ENCODE measurements at places on chromosomes 4 and X.

DNA sequence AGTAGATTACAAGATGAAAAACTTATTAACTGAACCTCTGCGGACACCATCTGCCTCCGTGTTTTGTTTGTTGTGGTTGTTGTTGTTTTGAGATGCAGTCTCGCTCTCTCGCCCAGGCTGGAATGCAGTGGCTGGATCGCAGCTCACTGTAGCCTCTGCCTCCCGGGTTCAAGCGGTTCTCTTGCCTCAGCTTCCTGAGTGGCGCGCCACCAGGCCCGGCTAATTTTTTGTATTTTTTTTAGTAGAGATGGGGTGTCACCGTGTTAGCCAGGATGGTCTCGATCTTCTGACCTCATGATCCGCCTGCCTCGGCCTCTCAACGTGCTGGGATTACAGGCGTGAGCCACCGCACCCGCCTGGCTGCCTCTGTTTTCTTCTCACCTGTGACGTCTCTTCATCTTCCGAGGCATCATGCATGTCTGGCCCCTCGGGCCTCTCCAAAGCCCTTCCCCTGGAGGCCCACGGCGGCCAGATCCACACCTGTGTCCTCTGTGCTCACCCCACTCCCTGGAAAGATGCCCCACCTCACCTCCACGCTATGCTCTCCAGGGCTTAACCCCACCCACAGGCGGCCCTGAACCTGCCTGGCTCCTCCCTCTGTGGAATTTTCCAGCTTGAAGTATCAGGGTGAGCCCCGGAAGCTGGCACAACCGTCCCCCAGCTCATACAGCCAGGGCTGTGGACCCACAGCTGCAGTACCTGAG, 77.0 kb upstream of the MXD4 start:
- no peak for DNase-seq

DNA sequence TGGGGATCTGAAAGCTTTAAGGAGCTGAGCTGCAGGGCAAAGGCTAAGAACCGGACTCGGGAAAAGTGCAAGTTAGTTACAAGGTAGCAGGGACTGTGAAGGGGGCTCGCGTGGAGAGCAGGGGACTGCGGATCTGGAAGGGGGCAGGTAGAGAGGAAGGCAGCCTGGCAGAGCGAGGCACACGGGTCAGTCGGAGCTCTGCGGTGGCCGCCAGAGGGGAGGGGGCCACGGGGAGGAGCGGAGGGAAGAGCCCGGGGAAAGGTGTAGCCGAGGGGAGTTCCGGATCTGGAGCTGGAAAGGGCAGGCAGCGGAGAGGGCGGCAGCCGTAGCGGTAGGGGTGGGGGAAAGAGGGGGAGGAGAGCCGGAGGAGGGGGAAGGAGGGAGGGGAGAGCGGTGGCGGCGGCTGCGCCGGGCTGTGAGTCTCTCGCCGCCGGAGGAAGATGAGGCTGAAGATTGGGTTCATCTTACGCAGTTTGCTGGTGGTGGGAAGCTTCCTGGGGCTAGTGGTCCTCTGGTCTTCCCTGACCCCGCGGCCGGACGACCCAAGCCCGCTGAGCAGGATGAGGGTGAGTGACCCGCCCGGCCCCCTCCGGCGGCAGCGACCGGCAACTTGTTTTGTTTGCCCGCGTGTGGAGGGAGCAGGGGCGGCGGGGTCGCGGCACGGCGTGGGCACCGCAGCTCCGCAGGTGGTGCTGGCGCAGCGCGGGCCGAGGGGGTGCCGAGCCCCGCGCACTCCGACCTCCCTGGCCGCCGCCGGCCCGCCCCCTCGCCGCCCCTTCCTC, at the start of gene GALNT7:
GALNT7 (plus strand) TSS at position 416 of the 782 bp plus-strand sequence; CDS start at position 441, 25 bp downstream.
- DNase-seq = peak; percentile 65

DNA sequence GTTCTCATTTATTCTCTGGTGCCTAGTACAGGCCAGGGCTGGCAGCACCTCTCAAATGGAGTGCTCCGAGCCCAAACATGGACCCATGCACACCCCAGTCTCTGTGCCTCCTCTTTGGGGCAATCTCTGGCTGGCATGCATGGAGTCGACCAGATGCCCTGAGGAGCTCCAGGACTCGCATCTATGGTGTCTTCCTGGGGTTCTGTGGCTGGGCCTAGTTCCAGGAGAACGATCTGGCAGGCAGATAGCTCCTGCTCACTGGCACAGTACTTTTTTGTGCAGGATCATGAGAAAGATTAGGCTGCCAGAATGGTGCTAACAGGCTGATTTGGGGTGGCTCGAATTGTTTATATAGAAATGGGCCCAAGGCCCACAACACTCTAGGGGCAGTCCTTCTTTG, 72.0 kb upstream of the PJA1 start:
- DNase-seq = no peak

DNA sequence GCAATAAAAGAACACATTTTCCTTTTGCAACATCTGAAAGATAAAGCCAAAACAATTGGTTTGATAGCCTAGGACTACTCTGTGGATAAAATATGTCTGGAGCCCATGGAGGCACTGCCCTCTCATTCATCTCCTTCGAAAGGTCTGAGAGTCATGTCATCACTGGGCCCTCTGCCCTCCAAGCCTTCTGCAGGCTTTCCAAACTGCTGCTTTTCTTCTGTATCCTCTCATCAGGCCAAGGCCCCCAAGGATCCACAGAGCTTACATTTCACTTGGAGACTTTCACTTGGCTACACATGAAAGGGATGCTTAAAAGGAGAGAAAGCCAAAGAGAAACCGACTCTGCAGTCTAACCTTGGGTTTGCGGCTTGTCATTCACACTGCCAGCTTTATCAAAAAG, 109.9 kb downstream of the SH3RF1 start:
- DNase-seq = no peak

DNA sequence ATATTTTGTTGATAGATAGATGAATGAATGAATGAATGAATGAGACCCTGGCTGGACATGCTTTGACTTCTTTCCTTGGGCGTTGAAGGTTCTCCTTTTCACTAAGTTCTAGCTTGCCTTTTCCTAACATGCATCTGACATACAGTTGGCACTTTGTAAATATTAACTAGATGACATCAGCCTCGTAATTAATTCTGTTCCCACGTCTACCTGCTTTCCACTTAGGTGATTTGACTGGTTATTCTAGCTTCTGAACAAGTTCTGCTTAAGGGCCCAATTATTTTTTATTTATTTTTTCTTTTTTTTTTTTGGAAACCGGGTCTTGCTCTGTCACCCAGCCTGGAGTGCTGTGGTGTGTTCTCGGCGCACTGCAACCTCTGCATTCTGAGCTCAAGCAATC, 13.9 kb upstream of the RASL11B start:
- DNase-seq = no peak

DNA sequence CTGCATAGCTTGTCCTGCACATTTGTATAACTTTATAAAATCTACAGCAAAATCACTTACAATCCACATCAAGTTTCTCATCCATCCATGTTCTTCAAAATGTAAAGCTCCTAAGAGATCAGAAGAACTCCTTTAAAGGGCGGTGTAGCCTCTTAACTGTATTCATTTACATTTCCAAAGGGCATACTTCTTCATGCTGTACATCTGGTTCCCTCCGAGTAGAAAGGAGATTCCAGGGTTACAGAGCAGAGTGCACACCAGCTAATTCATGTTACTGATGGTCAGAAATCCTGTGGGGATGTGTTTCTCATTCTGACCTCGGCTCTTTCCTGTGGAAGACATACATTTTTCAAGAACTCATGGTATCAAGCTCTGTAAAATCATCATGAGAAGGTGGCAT, 231.8 kb downstream of the ARAP2 start:
- no peak for DNase-seq

DNA sequence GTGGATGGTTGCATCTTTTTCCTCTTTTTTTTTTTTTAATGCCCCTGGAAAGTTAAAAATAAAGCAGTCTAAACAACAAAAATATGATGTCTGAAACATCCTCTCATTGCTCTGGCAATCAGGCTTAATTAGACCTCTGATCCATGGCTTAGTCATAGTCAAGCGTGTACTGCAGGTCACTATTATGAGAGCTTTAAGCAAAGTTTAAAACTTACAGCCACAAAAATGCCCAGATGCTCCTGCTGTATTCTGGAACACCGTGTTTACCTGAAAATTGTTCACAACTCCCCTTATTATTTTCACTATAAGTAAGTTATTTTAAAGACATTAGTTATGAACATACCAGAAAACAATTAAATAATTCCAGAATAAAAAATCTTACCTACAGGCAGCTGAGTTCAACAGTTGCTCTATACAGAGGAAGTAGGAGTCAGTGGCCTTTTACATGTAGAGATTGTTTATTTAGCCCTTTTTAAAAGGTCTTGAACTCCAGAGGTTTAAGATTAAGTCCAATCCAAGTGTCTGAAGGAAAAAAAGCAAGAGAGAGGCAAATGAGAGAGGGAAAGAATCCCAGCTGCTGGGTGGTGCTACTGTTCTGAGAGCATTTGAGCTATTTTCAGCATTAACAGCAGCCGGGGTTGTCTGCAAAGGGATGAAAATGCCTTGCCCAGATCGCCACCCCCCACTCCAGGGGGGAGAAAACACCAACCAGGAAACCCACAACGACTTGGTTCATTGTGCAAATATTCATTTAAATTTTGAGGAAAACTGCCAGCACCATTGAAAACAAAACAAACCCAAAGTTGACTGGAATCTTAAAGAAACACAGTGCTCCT, 36.9 kb downstream of the SORBS2 start:
- no peak for DNase-seq

- no peak for DNase-seq
Measured at GRCh38 chr4:14943749-14944148, 58.5 kb upstream of the CPEB2 start.

DNA sequence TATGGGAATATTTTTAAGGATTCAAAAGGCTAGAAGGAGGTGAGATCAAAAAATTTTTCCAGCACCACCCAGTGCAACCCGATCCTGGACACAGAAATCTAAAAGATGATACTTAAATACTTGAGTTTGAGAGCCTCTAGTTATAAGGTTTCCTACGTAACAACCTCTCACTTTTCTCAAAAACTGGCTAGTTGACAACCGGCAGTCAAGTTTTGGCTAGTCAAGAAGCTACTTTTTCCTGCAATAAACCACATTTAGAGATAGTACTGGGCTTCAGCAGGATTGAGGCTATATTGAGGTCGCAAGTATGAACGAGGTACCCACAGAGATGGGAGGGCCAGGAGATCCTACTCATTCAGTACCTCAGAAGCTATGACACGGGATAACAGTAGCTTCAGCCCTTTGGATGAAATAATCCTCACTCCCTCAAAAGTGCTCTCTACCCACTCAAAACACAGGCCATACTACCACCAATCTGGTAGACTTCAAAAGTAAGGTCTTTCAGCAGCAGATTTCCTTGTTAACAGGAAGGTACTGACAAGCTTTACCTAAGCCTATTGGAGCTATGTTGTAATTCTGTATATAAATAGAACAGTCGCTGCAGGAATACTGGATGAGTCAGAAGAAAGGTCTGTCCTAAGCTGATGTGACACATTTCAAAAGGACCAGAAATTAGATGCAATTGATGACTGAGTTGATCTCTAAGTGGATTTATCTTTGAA, 1.5 kb upstream of the TSPAN5 start:
- no peak for DNase-seq

- no peak for DNase-seq
Measured at GRCh38 chrX:82230013-82230412, 1028.1 kb downstream of the SH3BGRL start.

- DNase-seq = no peak
Measured at GRCh38 chr4:175935016-175935661, 123.1 kb upstream of the GPM6A start.

- DNase-seq = no peak
Measured at GRCh38 chrX:17376431-17377077, 1.6 kb downstream of the NHS start.

- DNase-seq = no peak
Measured at GRCh38 chrX:117397844-117398243, 718.8 kb downstream of the KLHL13 start.

GRCh38 chrX:79336869-79337815, 30.0 kb downstream of the ITM2A start:
- DNase-seq = peak; percentile 34

- DNase-seq = no peak
Measured at GRCh38 chr4:141133999-141134995, 1.0 kb upstream of the RNF150 start.

DNA sequence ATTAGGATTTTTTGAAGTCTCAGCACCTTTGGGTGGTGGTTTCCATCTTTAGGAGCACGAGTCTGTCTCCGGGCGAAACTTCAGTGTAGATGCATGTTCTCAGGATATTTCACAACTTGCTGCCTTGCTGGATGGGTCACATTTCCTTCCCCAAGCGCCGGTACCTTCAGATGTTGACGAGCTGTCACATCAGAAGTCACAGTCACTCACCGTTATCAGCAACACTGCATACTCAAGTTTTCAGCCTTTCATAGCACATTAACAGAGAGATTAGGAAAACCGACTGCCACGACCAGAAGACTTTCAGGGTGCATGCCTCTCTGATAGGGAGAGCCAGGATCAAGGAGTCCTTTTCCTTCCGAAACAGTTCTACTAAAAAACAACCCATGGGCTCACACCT, 77.8 kb downstream of the SHROOM2 start:
- DNase-seq = no peak

DNA sequence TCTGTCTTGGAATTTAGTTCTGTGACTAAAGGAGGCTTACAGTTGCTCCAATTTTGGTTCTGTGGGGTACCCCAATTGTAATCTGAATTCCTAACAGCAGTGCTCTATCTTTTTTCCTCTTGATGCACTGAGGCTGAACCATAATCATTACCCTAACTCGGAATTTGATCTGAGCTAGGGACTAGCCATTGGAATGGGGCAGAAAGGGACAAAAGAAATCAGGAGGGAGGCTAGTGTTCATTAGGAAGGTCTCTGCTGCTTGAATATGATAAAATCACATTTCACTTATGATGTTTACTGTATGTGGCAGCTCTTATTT, 2.7 kb downstream of the KLF3 start:
- DNase-seq = no peak

- DNase-seq = no peak
Measured at GRCh38 chr4:122617597-122618593, 3.0 kb downstream of the IL21 start.

GRCh38 chr4:146237092-146237491, 22.8 kb downstream of the REELD1 start:
- no peak for DNase-seq

DNA sequence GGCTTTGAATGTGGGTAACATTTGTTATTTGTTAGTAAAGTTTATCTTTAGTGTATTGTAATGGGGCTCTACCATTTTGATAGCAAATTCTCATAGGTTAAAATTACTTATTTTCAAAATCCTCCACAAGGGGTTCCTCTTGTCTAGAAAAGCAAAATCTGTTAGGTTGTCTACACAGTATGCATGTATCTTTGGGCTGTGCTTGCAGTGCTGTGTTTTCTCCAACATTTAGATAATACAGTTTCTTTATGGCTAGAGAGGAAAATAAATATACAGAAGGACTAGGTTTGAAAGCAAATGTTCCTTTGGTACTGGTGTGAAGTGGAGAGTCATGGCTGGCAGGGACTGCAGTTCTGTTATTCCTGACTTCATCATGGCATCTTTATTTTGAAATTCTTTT, 40.3 kb downstream of the POLR2B start:
- no peak for DNase-seq

GRCh38 chr4:13492747-13493146, 8.6 kb upstream of the RAB28 start:
- no peak for DNase-seq
